NCI-H1436 (cell line): ENCODE measurements at places on chromosomes 12 and 14.

GRCh38 chr14:68168460-68169109, 349.0 kb downstream of the RAD51B start:
- DNase-seq: no peak

GRCh38 chr12:110067531-110067930, 19.2 kb upstream of the C12orf76 start:
- DNase-seq: no peak

- DNase-seq: no peak
Measured at GRCh38 chr14:52314595-52315354, 663 bp downstream of the PTGER2 start.

DNA sequence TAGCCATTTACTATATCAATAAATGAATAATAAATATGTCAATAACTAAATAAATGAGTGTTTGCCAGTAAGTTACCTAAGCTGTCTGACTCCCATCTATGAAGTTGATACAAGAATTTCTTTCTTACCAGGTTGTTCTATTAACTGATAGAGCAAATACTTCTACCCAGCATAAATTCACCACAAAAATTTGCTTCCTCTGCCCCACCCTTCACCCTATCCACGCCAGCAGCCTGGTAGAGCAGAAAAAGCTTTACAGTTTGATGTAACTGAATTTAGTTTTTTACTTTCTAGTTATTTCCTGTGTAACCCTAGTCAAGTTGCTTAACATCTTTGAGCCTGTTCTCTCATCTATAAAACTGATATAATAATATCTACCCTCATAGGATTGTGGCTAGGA, 94.9 kb upstream of the SLC16A7 start:
- no peak for DNase-seq
